Fibroblast of skin of right biceps (primary cell): ENCODE measurements at places on chromosomes 5 and 9.

DNA sequence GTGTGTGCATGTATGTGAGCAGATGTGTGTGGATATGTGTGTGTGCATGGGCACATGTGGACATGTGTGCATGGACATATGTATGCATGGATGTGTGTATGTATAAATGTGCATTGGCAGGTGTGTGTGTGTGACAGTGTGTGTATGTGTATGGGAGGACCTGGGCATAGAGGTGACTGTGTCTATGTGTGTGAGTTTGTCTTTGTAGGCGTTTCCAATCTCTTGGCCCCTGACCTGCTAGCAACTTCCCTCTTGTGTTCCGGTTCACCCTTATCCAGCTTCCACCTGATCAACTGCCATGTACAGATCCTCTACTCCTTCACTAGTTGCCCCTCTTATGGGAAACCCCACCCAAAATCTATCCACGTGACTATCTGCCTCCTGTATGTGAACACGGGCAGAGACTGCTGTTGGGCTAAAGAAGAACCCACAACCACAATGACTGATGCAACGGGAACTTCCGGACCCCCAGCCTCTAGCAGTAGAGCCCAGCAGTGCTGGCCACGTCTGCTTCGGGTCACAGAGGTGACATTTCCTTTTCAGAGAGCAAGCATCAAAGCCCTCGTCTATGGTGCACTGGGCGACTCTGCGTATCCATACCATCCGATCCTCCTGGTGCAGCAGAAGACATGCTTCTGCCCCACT is 24.9 kb upstream of the GADD45G start:
- DNase-seq, result no peak

DNA sequence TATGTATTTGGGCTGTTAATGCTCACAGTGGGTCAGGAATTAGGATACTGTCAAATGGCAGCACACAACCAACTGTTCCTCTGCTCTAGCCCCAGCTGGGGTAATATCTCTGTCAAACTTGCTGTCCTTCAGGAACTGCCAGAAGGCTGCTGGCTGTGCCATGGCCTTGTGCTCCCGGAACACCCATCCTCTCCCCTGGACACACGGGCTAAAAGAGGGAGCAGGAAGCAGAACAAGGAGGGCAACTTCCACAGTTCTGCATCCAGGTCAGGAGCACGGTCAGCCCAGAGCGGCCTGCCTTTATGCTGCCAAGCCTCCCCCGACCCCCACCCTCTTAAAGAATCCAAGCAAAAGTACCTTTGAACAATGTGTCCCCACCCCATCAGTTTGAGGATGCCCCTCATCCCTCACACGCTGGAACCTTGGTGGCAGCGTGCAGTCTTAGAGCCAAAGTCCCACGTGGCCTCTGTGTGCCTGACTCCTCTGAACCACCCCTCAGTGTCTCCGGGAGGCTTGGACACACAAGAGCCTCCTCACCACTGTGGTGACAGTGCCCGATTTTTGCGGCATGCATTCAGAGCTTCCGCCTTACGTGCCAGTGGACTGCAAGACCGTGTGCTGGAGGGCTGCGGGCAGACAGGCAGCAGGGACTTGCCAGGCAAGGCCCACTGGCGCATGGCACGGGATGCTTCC is 60.8 kb downstream of the PSMB7 start:
- DNase-seq, result no peak

DNA sequence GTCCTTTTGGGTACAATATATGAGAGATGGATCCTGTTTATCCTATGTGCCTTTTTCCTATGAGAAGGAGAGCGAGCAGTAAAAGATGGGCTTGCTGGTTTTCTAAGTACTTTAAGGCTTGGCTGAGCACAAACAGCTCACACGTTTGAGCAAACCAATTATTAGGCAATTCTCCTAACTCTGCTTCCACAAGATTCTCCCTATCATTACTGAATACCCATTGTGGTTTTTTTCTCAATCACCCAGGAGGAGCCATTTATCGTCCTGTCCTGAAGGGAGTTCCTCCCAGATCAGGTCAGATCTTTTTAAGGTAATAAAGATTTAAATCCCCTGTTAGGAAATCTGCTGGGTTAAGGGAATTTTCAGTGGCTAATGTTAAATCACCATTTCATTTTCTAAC is 19.4 kb upstream of the C1QTNF3 start:
- no peak for DNase-seq

DNA sequence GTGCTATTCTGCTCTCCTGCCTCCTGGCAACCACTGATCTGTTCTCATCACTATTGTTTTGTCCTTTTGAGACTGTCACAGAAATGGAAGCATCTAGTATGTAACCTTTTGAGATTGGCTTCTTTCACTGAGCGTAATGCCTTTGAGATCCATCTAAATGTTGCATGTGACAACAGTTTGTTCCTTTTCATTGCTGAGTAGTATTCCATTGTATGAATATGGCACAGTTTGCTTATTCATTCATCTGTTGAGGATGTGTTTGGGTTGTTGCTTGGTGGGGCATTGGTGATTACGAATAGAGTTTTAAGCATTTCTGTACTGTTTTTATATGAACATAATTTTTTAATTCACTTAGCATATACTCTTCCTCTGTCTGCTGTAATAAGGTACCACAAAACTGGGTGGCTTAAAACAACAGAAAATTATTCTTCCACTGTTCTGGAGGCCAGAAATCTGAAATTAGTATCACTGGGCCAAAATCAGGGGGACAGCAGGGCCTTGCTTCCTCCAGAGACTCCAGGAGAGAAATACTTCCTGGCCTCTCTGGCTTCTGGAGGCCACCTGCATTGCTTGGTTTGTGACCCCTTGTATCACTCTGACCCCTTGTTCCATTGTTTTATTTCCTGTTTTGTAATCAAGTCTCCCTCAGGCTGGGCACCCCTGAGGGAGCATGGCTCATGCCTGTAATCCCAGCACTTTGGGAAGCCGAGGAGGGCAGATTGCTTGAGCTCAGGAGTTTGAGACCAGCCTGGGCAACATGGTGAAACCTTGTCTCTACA is 53.0 kb downstream of the EXOSC2 start:
- no peak for DNase-seq

- DNase-seq, result peak; percentile 40
These were observed 62.0 kb downstream of the DROSHA start for GRCh38 chr5:31469886-31470285.

GRCh38 chr5:132822650-132823480 is 7.6 kb downstream of the SHROOM1 start:
- peak; percentile 38 for DNase-seq

DNA sequence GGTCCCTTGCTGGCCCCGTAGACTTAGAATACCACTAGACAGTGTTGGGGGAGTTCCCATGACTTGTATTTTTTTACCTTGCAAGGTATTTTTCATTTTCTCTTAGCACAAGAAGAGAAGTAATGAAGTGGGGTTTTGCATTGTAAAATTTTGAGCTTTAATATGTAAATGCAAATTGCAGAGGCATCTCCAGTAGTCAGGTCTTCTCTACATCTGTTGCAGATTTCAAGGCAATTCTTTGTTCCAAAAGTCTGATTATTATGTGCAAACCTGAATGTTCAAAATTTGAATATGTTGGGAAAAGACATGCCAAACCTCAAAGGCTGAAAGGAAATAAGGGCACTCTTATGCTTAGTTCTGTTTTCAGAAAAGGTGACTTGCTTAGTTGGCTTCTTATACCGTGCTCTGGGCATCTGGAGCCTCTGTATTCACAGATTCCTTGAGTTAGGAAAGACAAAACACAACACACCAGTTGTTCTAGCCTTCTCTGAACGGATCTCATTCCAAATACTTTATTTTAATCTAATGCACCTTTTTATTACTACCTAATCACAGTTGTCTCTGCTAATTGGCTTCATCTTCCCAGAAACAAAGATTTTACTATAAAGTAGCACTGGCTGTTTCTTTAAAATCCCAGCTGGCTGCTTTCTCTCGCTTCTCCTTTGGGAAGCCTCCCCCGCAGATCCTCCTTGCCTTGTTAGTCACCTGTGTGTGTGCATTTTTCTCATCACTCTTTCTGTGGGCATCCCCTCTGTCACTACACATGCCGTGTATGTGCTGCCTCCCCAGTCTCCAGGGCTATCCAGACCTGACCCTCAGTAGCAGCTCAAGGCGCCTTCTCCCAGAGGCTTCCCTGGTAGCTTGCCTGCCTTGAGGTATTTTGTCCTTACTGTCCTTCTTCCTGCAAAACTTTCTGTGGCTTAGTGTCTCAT is 138.2 kb downstream of the TLE4 start:
- DNase-seq, result no peak
